H9 (cell line): ENCODE measurements at places on chromosomes 3 and 15. TPM values are rescaled to one million over a fixed set of nuclear protein-coding genes. Genes with fewer than 3 reads are reported as not detected.

ALG1L2 gene
- 0.94 and 1.2 TPM in 2 replicates for total RNA-seq

TRPM1 gene
- not detected in 2 replicates for total RNA-seq

DNA sequence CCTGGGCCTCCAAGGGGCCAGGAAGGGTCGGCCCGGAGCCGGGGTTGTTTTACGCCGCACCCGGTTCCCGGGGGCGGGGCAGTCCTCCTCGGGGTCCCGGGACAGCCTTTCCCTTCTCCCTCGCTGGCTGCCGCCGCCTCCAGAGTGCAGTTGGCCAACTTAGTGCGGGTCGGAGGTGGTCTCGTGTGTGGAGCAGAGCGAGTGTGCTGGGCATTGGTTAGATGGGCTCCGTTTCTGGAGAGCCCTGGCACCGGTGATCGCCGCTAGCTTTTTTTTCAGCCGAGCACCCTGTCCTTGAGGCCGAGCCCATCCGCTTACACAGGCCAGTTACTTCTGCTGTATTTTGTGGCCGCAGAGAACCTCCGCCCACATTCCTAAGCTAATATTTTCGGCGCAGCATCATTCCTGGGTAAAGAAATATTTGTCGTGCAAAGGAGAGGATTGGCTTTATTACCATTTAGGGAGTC is 585 bp downstream of the KIF23 start:
- H3K36me3 ChIP-seq = peaks cover 28% of the 10 kb centered on the region
- no peaks in the 10 kb centered on the region for H3K4me1 ChIP-seq
- peak overlapping the region; percentile 91 for H3K4me3 ChIP-seq
- no peak overlapping the region for H3K27ac ChIP-seq
- DNase-seq = peak; percentile 47

DNA sequence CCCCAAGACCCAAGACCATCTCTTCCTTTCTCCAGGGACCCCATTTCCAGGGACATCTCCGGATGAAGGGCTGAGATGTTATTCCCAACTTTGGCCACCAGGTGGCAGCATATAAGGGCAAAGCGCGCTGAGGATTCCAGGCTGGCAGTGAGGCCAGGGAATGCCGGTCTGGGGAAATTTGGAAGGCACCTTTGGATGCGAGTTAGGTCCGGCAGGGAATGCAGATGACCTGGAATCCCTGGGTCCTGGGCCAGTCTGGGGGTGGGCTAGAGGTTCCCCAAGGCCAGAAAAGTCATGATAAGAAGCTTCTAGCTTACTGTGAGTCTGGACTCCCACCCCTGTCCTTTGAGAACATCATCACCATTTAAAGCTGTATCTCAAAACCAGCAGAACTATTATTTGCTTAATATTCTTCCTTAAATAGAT is 1.6 kb upstream of the CHST13 start:
- H3K4me3 ChIP-seq = no peak overlapping the region
- H3K27ac ChIP-seq = no peak overlapping the region
- no peaks in the 10 kb centered on the region; the same call in 1 of the 2 replicates for H3K27me3 ChIP-seq
- no peaks in the 10 kb centered on the region for H3K4me1 ChIP-seq
- peak; percentile 76 for DNase-seq

DNA sequence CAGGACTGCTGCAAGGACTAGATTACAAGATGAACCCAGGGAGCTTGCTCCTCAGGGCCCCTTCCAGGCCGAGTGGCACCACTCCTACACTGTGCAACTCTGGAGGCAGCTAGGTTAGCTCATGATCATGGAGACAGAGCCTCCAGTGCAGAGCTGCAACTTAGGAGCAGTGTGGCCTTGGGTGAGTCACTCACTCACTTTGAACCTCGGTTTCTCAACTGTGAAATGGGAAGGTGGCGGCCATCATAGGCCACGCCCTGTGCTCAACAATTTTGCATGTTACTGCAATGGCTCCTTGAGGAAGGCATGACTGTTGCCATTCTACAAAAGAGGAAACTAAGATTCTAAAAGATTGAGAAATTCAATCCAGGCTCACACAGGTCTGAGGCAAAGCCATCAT is 11.2 kb upstream of the CXCR6 start:
- no peaks in the 10 kb centered on the region for H3K27me3 ChIP-seq
- H3K27ac ChIP-seq = no peak overlapping the region
- DNase-seq = no peak
- H3K4me3 ChIP-seq = no peak overlapping the region
- peaks cover 80% of the 10 kb centered on the region for H3K36me3 ChIP-seq
